ENCODE measurements at places on chromosomes 6 and 20. TPM values are rescaled to one million over a fixed set of nuclear protein-coding genes. Genes with fewer than 3 reads are reported as not detected.

- DNase-seq: no peak
Observed at GRCh38 chr6:119156757-119157505, 78.5 kb upstream of the FAM184A start.

GRCh38 chr6:36631326-36632011 lies 37.3 kb downstream of the SRSF3 start:
- no peak for DNase-seq

GRCh38 chr6:10112871-10113549 lies 301.9 kb downstream of the TFAP2A start:
- no peak for DNase-seq

- DNase-seq: no peak
Observed at GRCh38 chr6:42933205-42933604, 3.9 kb downstream of the CNPY3 start.

GRCh38 chr6:139337830-139338229 lies 36.6 kb downstream of the CITED2 start:
- no peak for DNase-seq

Gene RSPO3
- total RNA-seq: 12.5 TPM

Measured in aorta (tissue), 5 donors.